ENCODE measurements at places on chromosomes 1 and 21.

GRCh38 chr1:209484429-209484828 is 99.1 kb upstream of the CAMK1G start:
- no peak for DNase-seq

GRCh38 chr1:99560207-99561040 is 85.5 kb upstream of the PALMD start:
- DNase-seq: no peak

DNA sequence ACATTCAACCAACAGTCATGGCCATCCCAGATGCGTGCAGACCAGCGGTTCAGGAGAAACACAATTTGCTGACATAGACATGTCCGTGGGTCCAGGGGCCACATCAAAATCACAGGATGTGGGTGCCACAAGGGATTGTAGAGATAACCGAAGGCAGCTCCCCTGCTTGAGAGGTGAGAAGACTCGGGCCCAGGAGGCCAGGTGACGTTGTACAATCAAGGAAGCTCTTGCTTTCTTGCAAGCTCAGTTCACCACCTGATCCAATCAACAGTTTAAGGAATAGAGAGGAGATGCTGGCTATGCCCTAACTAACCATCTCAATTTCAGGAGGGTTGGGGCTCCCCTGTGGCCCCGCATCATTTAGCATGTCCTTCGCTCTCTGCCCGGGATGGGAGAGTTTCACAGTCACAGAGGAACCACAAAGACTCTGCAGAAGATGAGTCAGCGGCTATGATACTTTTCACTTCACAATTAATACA is 19.5 kb downstream of the UBASH3A start:
- DNase-seq: no peak

GRCh38 chr1:160127865-160128523 is 12.4 kb downstream of the ATP1A2 start:
- DNase-seq: no peak

DNA sequence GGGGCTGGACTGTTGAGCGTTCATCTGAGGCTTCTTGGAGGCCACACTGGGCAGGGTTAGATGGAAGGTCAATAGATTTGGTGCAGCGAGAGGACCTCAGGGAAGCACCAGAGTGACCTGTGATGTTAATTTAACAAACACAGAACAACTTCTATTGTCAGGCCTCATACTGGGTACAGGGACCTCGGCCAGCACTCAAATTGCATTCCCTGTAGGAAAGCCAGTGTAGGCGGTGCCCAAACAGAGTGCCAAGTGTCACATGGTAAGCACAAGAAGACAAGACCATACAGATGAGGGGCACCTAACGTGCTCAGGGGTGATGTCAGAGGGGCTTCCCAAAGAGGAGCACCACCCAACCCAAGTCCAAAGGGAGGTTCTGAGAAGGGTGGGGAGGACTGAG is 1.3 kb downstream of the TMEM269 start:
- DNase-seq: no peak

DNA sequence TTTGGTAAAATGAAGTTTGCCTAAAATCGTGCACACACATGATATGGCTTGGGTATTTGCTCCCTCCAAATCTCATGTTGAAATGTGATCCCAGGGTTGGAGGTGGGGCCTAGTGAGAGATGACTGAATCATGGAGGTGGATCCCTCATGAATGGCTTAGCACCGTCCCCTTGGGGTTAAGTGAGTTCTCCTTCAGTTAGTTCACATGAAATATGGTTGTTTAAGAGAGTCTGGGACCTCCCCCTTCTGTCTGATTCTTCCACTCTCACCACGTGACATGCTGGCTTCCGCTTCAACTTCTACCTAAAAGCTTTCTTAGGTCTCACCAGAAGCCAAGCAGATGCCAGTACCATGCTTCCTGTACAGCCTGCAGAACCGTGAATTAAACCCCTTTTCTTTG is 58.4 kb downstream of the SIPA1L2 start:
- no peak for DNase-seq

- DNase-seq: no peak
Observed at GRCh38 chr1:64875101-64875500, 91.2 kb downstream of the JAK1 start.

- no peak for DNase-seq
Observed at GRCh38 chr21:39650306-39650705, 37.6 kb downstream of the B3GALT5 start.

- no peak for DNase-seq
Observed at GRCh38 chr1:200306944-200307754, 102.7 kb downstream of the ZNF281 start.

- no peak for DNase-seq
Observed at GRCh38 chr1:82015444-82015843, 214.7 kb downstream of the ADGRL2 start.

DNA sequence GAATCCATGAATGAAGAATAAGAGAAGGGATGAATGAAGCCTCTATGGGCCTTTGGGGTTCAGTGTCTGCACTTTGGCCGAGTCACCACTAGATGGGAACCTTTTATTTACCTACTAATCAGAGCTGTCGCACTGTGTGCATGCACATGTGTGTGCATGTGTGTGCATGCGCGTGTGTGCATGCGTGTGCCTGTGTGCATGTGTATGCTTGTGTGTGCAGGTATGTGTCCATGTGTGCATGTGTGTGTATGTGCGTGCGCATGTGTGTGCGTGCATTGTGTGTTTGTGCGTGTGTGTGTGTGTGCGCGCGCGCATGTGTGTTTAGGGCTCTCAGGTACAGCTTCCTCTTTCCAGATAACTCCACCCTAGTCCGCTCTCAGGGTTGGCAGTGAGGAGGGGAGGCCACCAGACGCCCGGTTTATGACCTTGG is 20.4 kb upstream of the UBXN10 start:
- DNase-seq: no peak

GRCh38 chr21:21731626-21732025 is 733.4 kb downstream of the NCAM2 start:
- no peak for DNase-seq

DNA sequence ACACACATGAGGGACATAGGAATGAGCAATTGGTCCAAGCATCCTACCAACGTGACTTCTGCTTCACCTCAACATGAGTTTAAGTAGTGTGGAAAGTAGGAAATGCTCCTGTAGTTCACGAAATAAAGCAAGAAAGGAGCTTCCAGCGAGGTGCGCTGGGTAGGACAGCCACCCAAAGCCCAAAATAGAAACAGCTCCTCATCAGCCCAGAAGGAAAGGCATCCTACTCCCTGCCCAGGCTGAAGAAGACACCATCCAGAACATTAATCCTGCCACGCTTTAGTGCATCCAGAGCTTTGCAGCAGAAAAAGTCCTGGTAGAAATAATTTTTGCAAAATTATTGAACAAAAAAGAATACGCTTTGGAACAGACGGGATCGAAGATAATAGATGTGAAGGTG is 25.9 kb downstream of the CCDC185 start:
- no peak for DNase-seq

GRCh38 chr1:22953057-22953739 is 19.5 kb downstream of the LACTBL1 start:
- no peak for DNase-seq

GRCh38 chr1:53297195-53297594 is 30.7 kb downstream of the LRP8 start:
- DNase-seq: no peak

DNA sequence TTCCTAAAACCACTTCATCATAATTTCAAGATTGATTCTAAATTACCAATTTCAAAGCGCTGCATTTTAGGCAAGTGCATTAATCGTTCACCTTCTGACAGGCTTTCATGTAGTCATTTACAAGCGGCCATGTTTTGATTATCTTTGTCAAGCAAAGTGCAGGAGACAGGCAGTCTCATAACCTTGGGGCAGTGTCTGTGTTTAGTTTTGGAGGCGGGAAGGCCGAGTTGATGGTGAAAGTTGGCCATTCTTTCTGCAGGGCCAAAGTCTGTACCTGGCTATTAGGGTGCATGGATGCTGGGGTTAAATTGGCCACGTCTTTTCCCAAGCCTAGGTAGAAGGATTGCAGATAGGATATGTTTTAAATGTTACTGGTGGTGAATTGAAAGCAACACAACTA is 2.9 kb downstream of the AGPAT3 start:
- no peak for DNase-seq

DNA sequence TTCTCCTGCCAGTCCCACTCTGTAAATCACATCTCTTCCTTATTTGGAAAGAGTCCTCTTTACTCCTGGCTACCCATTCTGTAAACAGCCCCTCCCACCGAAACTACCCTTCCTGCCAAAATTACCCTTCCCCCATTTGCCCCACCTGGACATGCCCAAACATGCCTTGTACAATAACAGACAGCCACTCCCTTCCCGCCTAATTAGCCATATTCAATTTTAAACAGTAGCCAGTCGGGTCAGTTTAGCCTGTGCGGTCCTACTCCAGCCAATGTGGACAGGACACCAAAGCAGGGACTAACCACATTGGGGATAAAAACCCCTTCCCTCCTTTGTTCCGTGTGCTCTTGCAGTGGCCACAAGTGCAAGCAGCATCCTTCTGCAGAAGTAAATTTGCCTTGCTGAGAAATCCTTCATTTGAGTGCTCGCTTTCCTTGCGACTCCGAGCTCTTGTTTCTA is 56.3 kb upstream of the MAP10 start:
- DNase-seq: no peak

Measured in stimulated activated CD4-positive, alpha-beta T cell treated with anti-CD3 and anti-CD28 coated beads, Interleukin-1b, Interleukin-23, amount 100 ng/mL, for 4 hours (primary cell).